NCI-H2171 treated with DMSO at 0.1 percent for 48 hours (cell line): ENCODE measurements at places on chromosomes 13 and 19.

GRCh38 chr13:97339019-97339987, 94.7 kb upstream of the RAP2A start:
- DNase-seq: no peak

GRCh38 chr19:47274891-47275761, 441 bp downstream of the INAFM1 start:
- peak; percentile 23 for DNase-seq

- no peak for DNase-seq
These were observed 9.6 kb downstream of the CEBPA start for GRCh38 chr19:33292595-33293254.

GRCh38 chr13:41500511-41500910, 43.2 kb downstream of the RGCC start:
- DNase-seq: no peak

- DNase-seq: peak; percentile 44
These were observed 3.0 kb downstream of the APOC2 start for GRCh38 chr19:44948763-44949374.

GRCh38 chr13:33199289-33199850, 86.2 kb downstream of the STARD13 start:
- no peak for DNase-seq

DNA sequence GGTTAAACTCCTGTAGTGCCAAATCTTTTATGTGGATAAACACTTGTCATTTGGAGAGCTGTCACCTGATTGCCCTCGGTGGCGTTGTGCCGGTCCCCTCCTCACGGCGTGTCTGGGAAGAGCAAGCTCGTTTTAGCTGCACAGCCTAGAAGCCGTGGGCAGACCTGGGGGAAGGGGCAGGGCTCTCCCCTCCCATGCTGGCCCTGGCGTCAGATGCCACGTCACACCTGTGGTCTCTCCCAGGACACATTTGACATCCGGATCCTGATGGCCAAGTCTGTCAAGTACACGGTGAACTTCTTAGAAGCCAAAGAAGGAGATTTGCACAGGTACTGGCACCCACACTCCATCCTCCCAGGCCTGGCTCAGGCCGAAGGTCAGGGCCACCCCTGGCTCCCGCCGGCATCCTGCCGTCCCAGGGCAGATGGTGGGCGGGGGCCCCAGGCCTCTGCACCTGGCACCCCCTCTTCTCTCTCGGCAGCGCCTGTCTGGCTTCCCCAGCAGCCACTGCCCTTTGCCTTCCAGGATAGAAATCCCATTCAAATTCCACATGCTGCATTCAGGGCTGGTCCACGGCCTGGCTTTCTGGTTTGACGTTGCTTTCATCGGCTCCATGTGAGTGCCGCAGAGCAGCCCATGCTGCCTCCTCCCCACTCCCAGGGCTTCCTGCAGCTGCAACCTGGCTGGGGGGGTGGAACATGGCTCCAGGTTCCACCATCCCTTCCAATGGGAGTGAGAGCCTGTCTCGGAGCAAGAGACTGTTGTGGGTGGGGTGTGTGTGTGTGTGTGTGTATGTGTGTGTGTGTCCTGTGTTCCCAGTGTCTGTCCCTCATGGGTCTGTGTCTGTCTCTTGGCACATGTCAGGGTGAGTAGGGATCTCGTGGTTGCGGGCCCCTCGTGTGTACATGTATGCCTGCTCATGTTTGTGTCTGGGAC, 8.8 kb downstream of the YIPF2 start:
- DNase-seq: no peak

DNA sequence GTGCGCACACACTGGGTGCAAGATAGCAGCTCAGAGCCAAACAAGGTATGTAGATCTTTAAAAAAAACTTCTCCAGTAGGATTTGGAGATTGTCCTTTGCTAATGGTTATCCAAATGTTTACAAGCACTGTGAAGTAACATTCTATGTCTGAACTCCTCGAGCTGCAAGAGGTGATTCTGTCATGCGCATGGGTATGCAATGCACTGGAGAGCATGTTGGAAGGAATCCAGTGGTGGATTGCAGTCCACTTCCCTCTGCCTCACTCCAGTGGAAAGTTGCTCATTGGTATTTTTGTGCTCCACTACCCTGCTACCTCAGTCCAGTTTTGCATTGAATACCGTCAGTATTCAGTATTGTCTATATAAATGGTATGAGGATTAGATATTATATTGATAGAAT, 132.1 kb downstream of the ATP8A2 start:
- no peak for DNase-seq

GRCh38 chr13:59493436-59493965, 670.2 kb downstream of the DIAPH3 start:
- no peak for DNase-seq

DNA sequence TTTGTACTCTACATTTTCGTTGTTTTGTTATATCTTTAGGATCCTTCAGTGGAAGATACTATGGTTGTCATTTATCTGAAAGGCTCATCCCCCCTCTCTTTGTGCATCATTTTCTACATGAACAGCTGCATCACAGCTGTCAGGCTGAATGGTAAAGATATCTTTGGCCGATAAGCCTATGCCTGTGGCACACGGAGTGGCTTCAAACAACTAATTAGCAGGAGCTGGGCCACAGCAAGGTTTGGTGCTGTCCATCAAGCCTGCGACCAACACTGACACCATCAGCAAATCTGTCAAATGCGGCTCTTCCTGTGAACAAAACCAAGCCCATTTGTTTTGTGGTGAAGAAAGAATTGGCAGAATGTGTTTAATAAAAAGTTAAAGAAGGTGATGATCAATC, 334.4 kb downstream of the PCDH9 start:
- DNase-seq: peak; percentile 20

DNA sequence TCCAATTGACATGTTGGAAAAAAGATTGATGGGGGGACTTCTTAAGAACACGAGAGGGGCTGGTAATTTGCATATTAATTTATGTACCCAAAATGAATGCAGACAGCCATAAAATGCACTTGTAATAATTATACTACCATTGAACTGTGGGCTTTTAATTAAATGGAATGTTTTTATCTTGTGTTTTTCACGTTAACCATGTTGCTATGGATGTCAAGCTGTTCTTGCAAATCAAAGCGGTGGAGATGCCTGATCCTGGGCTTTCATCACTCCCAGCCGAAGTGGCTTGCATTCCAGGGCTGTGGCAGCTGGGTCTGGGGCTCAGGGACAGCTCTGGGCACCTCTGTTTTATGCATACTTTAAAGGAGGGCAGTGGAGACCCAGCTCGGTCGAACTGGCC, 179.4 kb upstream of the TMTC4 start:
- DNase-seq: no peak

DNA sequence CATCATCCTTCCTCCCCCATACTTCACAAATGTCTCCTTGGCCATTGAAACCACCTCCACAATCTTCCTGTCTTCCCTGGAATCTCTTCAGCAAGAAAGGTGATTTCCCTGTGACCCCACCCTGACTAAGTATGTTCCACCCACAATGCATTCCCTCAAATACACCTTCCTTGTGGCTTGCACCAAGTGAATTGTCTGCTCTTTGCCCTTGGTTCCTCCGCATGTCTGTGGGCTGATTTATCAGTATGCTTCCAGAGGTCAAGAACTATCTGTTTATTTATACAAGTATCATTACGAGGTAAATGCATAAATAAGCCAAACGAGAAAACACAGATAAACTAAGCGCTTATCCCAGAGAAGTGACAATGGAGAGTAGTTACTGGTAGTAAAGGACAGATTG, 45.4 kb upstream of the POMP start:
- DNase-seq: no peak

- DNase-seq: peak; percentile 32
These were observed 9.1 kb downstream of the SPACA6 start for GRCh38 chr19:51702103-51702824.

DNA sequence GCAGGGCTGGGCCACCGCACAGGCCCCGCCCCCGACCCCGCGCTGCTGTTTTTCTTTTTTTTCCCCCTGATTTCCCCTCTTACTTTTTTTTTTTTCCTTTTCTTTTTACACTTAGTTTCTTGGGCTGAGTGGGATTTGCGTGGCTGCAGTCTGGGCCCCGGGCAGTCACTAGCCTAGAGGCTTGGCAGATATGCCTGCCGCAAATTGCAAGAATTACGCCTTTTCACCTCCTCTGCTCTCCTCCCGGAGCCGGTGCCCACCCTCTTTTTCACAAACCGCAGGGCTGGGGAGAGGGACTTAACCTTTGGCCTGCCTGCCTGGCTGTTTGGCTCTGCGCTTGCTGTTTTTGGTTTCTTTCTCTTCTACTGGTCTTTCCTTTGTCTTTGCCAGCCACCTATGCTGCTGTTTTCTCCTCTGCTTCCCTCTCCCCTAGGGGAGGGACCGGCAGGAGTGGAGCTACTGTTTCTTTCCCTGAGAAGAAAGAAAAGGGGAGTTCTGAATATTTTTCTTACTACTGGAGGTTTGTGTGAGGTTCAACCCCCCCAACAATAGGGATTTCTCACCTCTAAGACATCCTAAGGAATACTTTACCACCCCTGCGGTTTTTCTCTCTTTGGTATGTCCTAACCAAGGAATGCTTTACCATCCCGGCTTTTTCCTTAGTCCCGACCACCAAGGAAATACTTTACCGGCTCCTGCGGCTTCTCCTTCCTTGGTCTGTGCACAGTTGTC, 11.0 kb downstream of the ZNF552 start:
- DNase-seq: no peak

DNA sequence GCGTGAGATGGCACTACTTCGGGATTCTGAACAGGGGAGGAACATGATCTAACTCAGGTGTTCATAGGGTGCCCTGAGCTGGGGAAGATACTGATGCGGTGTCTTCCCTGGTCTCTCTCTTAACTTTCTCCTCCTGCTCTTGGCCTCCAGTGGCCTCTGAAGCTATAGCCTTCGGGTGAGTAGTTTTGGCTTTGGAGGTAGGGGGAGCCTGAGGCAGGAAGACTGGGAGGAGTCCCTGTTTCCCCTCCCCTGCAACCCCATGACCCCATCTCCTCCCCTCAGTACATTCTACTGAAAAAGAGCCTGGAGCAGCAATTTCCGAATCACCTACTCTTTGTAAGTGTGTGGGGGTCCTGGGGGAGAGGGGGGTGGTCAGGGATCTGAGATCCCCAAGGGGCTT, 3.5 kb downstream of the SELENOV start:
- DNase-seq: no peak

DNA sequence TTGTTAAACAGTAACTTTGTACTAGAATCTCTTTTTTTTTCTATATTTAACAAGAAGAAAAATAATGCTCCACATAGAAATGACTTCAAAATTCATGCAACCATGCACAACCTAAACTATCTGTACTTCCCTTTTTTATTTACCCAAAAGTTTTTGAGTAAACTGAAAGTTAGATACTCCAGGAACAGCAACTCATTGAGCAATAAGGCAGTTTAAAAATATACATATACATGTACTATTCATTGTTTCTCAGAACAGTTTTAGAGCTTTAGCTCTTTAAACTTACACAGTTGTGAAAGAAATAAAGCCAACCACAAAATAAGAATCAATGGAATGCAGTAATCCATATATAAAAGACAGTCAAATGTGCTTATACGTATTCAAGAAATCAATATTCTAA, 39.2 kb downstream of the MTMR6 start:
- DNase-seq: no peak
